ENCODE measurements at places on chromosomes 16 and 17.

DNA sequence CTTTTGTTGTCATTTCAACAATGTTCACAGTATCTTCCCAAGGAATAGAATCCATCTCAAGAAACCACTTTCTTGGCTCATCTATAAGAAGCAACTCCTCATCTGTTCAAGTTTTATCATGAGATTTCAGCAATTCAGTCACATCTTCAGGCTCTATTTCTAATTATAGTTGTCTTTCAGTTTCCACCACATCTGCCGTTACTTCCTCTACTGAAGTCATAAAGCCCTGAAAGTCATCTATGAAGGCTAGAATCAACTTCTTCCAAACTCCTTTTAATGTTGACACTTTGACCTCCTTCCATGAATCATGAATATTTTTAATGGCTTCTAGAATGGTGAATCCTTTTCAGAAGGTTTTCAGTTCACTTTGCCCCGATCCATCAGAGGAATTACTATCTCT, 102.1 kb downstream of the CDH13 start:
- no peak for DNase-seq

DNA sequence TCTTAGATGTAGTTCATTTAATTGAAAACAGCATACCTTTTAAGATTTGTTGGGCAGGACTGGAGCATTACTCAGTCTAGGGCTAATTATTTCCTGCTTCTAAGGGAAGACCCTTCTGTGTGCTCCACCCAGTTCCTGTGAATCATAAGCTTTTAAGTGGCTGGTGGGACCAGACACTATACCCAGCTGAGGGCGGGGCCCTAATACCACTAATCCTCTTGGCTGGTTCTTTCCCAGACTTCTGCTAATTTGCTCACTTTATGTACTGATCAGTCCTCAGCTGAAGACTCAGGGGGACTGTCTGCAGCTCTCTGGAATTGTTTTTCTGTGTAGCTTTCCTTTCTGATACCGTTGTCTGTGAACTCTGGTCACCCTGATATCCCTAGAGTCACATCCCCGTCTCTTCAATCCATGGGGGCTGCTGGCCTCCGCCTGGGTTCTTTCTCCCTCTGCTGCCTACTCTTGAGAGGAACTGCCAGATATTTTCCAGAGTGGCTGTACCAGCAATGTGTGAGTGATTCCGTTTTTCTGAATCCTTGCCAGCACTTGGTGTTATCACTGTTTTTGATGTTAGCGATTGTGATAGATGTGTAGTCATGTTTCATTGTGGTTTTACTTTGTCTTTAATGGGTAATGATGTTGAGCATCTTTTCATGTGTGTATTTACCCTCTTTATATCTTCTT, 35.1 kb downstream of the MFSD11 start:
- peak; percentile 37 for DNase-seq

- DNase-seq = no peak
Observed at GRCh38 chr17:50064253-50065001, 8.5 kb downstream of the ITGA3 start.

DNA sequence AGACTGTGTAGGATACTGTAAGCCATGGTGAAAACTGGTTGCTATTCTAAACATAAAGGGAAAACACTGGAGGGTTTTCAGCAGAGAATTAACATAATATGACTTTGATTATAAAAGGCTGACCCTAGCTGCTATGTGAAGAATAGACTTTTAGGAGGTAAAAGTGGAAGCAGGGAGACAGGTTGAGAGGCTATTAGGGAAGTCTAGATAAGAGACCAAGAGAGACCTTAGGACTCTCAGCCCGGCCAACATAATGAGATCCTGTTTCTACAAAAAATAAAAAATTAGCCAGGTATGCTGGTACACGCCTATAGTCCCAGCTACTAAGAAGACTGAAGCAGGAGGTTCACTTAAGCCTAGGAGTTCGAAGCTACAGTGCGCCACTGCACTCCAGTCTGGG, 393.2 kb upstream of the PMFBP1 start:
- no peak for DNase-seq

DNA sequence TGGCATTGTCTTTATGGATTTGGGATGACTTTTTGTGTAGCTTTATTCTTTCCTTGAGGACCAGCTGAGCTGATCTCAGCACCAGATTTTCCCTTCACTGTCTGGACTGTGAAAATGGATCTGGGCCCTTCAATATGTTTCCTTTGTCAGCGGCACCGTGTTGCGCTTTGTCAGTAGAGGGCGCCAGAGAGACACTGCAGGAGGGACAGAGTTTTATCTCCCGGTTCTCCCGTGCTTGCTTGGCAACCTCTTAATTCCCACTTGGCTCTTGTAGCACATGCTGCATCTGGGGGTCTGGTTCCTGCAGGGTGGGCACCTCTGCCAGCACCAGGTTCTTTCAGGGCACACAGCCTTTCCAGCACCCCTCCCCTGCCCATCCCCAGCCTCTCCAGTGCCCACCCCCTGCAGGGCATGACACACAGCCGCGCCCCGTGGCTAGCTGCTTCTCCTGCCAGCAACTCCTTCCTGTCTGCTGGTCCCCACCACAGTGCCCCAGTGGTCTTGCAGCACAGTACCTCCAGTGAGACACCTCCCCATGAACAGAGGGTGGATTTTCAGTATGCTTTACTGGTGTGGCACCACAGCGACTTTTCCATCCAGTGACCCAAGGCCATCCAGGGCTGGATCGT, 19.6 kb downstream of the OR1D5 start:
- DNase-seq = no peak

DNA sequence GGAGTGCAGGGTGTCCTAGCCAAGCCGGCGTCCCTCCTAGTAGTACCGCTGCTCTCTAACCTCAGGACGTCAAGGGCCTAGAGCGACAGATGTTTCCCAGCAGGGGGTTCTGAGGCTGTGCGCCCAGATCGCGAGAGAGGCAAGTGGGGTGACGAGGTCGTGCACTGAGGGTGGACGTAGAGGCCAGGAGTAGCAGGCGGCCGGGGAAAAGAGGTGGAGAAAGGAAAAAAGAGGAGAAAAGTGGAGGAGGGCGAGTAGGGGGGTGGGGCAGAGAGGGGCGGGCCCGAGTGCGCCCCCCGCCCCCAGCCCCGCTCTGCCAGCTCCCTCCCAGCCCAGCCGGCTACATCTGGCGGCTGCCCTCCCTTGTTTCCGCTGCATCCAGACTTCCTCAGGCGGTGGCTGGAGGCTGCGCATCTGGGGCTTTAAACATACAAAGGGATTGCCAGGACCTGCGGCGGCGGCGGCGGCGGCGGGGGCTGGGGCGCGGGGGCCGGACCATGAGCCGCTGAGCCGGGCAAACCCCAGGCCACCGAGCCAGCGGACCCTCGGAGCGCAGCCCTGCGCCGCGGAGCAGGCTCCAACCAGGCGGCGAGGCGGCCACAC, at the start of gene MMP2:
MMP2 (plus strand) TSS at position 372 of the 603 bp plus-strand sequence. CDS start 282 bp downstream, outside the sequence.
- DNase-seq = no peak

- no peak for DNase-seq
Observed at GRCh38 chr16:64982581-64982980, 139.3 kb downstream of the CDH11 start.

GRCh38 chr17:62745806-62746205, 62.3 kb downstream of the MARCHF10 start:
- no peak for DNase-seq

- no peak for DNase-seq
Observed at GRCh38 chr17:75361996-75362395, 43.5 kb downstream of the GRB2 start.

DNA sequence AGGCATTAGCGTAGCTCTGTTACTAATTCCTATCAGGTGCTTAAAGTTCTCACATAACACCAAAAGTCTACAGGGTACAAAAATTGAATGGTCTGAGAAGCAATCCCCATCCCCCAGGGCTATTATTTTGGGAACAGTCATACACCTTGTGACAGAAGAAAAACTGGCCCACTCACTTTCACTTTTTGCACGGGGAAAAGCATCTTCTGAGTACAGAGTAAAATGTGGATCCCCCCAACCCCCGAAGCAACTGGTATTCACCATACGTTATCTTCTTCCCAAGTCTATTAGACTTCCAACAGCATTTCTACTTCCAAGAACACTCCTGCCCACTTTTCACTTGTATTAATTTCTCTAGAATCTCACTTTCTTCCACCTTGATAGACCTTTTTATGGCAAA, 11.8 kb downstream of the GGA3 start:
- no peak for DNase-seq

GRCh38 chr17:9239246-9239792, 218.0 kb downstream of the NTN1 start:
- DNase-seq = no peak

DNA sequence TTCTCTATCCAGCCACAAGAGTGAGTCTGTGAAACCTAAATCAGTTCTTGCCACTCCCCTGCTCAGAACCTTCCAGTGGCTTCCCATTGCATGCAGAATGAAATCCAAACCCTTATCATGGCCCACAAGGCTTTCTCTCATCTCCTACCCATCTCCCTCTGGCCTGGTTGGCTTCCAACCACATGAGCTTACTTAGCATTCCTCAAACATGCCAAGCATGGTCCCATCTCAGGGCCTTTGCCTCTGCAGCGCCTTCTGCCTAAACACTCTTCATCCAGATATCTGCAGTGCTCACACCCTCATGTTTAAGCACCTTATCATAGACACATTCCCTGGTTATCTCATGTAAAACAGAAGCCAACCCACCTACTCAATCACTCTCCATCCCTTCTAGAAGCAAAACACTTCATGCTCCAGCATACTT, 15.5 kb downstream of the TK2 start:
- no peak for DNase-seq

GRCh38 chr17:32314636-32315035, 27.3 kb downstream of the C17orf75 start:
- no peak for DNase-seq

GRCh38 chr17:39607851-39608130, at the start of gene NEUROD2:
Gene NEUROD2 (minus strand): TSS chr17:39607920. CDS start chr17:39606599, 1,321 bp downstream.
- no peak for DNase-seq

- no peak for DNase-seq
Observed at GRCh38 chr16:83310816-83311215, 497.0 kb upstream of the HSBP1 start.

GRCh38 chr16:28820016-28820415, 2.8 kb upstream of the ATXN2L start:
- DNase-seq = no peak

DNA sequence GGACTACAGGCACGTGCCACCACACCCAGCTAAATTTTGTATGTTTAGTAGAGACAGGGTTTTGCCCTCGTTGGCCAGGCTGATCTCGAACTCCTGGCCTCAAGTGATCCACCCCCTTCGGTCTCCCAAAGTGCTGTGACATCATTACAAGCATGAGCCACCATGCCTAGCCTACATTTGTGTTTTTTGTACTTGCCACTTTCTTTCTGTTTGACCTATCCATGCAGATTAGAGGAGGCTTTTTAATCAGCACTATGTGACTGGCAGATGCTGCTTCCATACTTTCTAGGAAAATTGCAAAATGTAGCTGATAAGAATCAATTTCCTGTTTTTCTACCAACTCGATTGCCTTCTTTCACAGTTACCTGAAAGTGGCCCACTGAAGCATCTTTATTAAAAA, 57.3 kb downstream of the B9D1 start:
- no peak for DNase-seq

DNA sequence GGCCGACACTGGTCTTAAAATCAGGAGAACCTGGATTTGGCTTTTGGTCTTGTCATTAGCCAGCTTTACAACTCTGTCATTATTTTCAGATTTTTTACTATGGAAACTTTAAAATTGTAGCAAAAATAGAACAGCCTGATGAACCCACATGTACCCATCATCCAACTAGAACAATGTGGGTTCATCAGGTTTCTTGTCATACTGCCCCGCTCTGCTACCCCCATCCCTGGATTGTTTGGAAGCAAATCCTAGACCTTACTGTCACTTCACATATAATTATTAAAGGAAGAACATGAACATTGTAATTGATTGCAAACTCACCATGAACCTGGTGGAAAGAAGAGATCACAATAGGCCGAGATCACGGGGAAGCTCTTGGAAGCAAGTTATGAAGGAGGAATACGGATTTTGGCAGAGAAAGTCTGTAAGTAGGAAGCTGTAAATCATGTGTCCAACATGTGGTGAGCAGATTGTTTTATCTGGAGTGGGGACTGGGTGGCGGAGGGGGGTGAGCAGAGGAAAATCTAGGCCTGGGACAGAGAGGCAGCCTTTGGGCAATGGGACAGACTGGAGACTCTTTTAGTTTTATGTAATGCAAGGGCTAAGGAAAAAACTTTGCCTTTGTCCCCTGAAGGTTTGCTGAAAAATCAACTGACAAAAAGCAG, 67.0 kb downstream of the PITPNC1 start:
- no peak for DNase-seq

- DNase-seq = no peak
Observed at GRCh38 chr16:89063768-89064320, 29.8 kb upstream of the ACSF3 start.

DNA sequence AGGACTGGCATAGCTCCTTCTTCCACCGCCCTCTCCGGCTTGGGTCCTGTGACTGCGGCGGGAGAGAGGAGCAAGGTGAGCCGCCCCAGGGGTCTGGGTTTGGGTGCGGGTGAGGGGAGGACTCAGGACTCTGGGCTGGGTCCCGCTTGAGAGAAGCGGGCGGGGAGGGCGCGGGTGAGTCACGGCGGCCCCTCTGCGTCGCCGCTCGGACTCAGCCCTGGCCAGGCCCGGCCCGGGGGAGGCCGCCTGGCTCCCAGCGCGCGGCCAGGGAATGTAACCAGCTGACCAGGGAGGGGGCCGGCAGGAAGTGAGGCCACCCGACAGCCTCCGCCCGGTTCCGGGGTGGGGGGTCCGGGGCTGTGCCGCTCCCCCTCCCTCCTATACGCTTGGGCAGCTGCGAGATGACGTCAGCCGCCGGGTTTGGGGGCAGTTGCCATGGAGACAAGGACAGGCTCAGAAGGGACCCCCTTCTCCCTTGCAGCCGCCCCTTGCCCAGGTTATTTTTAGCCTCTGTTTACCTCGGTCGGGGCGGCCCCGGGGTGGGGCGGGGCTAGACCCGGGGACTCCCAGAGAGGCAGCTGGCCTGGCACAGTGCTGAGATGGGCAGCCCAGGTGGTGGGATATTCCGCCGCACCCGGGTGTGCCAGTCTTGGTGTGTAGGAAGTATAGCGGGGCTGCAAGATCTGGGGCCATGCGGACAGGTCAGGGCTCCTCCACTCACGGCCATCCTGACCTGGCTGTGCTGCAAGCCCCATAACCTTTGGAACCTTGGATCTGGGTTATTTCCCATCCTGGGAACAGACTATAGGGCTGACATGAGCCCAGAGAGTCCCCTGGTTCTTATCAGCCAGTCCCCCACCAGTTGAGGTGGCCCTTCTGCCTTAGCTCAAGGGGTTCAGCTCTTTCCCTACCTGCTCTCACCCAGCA, 1.6 kb downstream of the RIPOR1 start:
- no peak for DNase-seq

DNA sequence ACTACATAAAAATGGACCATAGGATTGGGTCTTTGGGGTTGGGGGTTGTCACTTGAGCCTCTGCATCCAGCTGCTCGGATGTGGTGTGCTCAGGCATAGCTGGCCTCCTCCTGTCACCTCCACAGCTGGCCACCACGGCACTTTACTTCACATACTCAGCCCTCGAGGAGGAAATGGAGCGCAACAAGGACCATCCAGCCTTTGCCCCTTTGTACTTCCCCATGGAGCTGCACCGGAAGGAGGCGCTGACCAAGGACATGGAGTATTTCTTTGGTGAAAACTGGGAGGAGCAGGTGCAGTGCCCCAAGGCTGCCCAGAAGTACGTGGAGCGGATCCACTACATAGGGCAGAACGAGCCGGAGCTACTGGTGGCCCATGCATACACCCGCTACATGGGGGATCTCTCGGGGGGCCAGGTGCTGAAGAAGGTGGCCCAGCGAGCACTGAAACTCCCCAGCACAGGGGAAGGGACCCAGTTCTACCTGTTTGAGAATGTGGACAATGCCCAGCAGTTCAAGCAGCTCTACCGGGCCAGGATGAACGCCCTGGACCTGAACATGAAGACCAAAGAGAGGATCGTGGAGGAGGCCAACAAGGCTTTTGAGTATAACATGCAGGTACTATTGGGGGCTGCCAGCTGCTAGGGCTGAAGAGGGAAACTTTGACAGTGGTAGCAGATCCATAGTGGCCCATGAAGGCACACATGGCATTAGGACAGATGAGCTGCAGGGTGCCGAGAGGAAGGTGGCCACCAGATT, 30.8 kb downstream of the CDIP1 start:
- no peak for DNase-seq

All from stimulated activated CD8-positive, alpha-beta memory T cell treated with anti-CD3 and anti-CD28 coated beads, Interleukin-4, amount 100 ng/mL, for 4 hours (primary cell).